ENCODE measurements at places on chromosomes 4 and X. TPM values are rescaled to one million over a fixed set of nuclear protein-coding genes. Genes with fewer than 3 reads are reported as not detected.

Gene TMPRSS11A
- total RNA-seq, result 1.8 TPM

Gene RAB33B
- 9.2 TPM for total RNA-seq

Gene CD38
- not detected for total RNA-seq

Gene CD40LG
- total RNA-seq, result not detected

Gene USP27X
- 17.2 TPM for total RNA-seq

Gene SLIT2
- total RNA-seq, result 168 TPM

Gene SLC26A1
- total RNA-seq, result 0.38 TPM

Gene FGA
- not detected for total RNA-seq

Gene STK26
- total RNA-seq, result 103 TPM

Gene GPR119
- total RNA-seq, result not detected

Gene GPRASP2
- total RNA-seq, result 23.5 TPM

Gene VEGFD
- total RNA-seq, result 0.70 TPM

Gene BGN
- 121 TPM for total RNA-seq

Gene RGN
- total RNA-seq, result 1.2 TPM

Gene PAGE2
- not detected for total RNA-seq

Gene LANCL3
- total RNA-seq, result 0.13 TPM

Gene PROM1
- 13.7 TPM for total RNA-seq

Gene SPINK2
- total RNA-seq, result not detected

Gene SAT1
- total RNA-seq, result 225 TPM

Gene FGG
- 2.5 TPM for total RNA-seq

Gene SEPTIN6
- total RNA-seq, result 57.6 TPM

Gene UCP1
- not detected for total RNA-seq

Gene NLGN3
- 3.5 TPM for total RNA-seq

Gene BTC
- 1.6 TPM for total RNA-seq

Gene FTHL17
- not detected for total RNA-seq

Gene ADH1B
- not detected for total RNA-seq

Gene GC
- not detected for total RNA-seq

Gene NXF2B
- total RNA-seq, result not detected

Gene TREX2
- 0.83 TPM for total RNA-seq

Gene RGS12
- 81.9 TPM for total RNA-seq

Gene SPIN2B
- total RNA-seq, result 20.5 TPM

Gene DCAF4L1
- total RNA-seq, result not detected

Gene TMSB15C
- total RNA-seq, result 16.9 TPM

Gene CXXC4
- total RNA-seq, result 5.1 TPM

Gene CXCL1
- 0.74 TPM for total RNA-seq

Gene NR3C2
- total RNA-seq, result 5.2 TPM

Gene ENAM
- total RNA-seq, result not detected

Gene UPF3B
- 20.7 TPM for total RNA-seq

Gene FAAH2
- 11.2 TPM for total RNA-seq

Gene MAGEA8
- not detected for total RNA-seq

Gene FGFRL1
- total RNA-seq, result 35.2 TPM
